ENCODE measurements at places on chromosomes 6 and 20.

- no peak for DNase-seq
These were observed 122.0 kb downstream of the GMPR start for GRCh38 chr6:16360365-16360764.

DNA sequence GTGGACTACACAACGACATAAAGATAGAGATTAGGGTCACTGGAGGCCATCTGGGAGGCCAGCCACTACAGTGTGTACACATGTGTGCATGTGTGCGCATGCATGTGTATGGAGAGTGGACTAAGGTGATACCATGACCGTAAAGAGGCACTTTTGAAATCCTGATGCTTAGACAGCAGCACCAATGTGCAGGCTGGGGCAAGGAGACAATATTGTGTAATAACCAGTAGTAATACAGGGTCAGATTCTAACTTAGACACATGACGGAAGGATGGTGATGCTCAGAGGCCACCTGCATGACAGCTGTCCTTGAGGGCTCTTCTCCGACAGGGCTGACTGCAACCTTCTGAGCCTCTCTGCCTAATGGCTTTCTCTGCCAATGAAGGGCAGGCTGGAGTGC, 25.5 kb downstream of the CST9L start:
- DNase-seq, result no peak

DNA sequence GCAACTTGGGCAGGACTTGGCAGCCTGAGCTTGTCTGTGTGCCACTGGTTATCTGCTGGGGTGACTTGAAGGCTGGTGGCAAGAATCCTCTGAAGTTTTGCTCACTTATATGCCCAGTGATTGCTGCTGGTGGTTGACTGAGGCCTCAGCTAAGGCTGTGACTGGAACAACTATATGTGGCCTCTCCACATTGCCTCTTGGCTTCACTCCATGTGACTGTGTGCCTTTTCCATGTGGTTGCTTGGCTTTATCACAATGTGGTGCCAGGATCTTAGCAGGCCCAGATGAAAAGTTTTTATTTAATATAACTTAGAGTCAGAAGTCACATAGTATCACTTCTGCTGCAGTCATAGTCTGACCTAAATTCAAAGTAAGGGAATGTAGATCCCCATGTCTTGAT, 104.5 kb downstream of the ADAT2 start:
- DNase-seq, result peak; percentile 3

- no peak for DNase-seq
These were observed 15.3 kb upstream of the NKAIN2 start for GRCh38 chr6:123788319-123788718.

DNA sequence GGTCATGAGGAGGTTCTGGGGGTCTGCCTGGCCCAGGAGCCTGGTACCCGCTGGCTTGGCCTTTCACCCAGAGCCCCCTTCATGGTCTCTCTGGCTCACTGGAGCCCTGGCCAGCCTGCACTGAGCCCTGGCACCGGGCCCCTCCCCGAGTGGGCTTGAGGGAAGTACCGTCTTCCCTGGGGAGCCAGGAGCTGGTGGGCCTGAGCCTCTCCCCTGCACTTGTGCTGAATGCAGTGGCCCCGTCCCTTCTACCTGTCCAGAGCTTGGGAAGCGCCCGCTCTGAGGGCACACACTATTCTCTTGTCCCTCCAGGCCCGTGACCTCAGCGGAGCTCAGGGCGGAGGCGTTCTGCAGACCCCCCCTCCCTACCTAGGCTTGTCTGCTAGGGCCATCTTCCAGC, 62.2 kb downstream of the TCP11 start:
- DNase-seq, result no peak

DNA sequence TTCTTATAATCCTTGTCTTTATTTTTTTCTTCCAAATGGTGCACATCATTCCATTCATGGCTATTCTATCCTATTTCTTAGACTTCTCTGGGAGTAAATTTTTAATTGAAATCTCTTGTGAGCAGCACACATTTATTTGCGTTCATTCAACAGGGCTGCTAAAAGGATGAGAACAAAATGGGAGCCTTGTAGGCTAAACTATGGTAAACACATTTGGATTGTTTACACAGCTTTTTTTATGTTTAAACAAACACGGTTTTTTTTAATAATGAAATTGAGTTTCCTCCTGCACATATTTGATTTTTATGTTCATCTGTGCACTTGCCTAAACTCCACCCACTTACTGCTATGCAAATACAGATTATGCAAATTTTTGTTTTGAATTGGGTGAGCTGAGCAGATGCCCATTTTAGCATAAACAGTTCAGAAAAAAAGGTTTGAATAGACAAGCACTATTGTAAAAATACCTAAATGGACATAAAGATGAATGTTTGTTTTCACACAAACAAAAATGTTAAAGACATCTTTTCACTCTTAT, 92.0 kb downstream of the OLIG3 start:
- no peak for DNase-seq

- DNase-seq, result no peak
These were observed 173.4 kb downstream of the PLCB1 start for GRCh38 chr20:8305449-8305978.

DNA sequence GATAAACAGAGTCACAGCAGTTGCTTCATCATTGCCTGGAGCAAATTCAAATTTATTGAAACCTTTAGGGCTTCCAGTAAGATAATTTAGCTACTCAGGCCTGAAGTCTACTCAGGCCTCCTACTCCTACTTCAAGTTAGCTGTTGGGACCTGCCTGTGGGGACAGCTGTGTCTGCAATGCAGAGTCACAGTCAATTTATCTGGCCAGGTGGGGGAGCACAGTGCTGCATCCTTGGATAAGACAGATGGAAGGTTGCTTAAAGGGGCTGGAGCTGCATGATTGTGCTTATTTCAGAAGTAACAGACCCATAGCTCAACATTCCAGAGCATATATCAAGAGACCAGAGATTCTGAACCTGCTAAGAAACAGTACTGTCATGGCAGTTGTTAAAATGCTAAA, 932.1 kb downstream of the QKI start:
- DNase-seq, result no peak

- DNase-seq, result no peak
These were observed 413.3 kb upstream of the NRSN1 start for GRCh38 chr6:23712756-23713155.

DNA sequence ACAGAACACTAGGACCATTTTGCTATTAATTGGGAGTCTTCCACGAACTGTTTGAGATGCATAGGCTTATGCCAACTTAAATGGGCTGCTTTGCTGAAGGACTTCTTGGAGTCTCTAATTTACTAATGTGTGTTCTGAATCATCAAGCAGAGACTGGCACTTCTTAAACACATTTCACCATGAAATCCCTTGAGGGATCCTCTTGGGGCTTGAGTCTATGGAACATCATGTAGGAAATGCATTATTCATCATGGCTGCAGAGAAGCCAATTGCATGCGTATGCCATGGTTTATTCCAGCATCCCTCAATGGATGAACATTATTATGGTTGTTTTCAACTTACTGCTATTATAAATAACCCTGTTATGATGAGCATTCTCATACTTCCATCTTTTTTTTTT, 73.4 kb downstream of the FGD2 start:
- no peak for DNase-seq

DNA sequence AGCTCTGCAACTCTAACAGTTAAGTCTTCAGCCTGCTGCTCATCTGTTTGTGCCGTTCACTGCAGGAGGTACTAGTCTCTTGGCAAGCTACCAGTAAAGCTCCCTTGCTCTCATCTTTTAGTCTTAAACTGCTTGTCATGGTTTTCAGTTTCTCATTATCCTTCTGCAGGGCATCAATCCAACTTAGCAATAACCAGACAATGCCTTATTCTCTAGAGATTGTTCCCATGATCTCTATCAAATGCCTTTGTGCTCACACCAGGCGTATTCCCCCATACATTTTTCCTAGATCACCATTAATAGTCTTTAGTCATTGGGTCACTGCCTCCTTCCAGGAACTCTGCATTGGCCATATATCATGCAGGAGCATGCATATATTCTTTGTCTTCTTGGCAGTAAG, 171.3 kb downstream of the GRM1 start:
- DNase-seq, result peak; percentile 81

GRCh38 chr6:135097172-135097571, 42.5 kb upstream of the HBS1L start:
- no peak for DNase-seq

GRCh38 chr6:43886717-43887339, 116.8 kb downstream of the VEGFA start:
- no peak for DNase-seq

DNA sequence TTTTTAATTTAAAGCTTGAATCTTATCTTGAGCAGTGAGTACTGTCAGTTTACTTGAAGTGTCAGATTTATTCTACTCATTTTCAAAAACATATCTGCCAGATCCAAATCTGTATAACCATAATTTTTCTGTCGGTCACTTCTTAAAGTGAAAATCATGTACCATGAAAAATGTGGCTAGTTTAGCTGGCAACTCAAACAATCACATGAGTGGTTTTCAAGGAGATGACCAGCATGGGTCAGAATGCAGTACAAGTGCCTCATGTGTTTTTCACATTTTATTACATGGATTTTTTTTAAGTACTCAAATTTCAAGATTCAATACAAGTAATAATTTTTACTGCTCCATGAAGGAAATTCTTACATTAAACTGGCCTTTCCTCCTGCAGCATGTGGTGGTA, 11.0 kb upstream of the SAMD5 start:
- DNase-seq, result no peak

DNA sequence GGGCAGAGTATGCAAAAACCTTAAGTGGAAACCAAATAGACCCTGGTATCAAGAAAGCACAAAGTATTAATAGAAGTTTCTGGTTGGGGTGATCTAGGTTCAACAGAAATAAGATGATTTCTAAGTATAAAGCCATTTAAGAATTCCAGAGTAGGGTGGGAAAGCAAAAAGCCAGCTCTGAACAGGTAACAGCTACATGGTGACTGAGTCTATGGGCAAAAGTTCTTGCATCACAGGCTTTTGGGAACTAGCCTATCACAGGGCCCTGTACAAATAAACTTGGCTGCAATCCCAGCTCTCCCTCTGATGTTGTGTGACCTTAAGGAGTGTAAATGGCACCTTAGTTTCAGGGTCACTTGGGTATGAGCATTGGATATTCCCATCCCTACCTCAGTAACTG, 5.5 kb downstream of the TCF19 start:
- DNase-seq, result no peak

DNA sequence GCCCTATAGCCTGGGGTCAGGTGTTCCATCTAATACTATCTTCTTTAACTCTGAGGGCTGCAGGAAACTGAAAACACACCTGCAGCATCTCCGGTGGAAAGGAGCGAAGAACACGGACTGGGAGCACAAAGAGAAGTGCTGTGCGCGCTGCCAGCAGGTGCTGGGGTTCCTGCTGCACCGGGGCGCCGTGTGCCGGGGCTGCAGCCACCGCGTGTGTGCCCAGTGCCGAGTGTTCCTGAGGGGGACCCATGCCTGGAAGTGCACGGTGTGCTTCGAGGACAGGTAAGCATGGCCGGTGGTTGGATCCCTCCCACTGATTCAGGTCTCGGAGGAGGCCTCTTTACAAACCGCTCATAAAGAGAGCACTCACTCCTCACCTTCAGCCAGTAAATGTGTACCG, 15.5 kb downstream of the SYTL3 start:
- DNase-seq, result no peak

DNA sequence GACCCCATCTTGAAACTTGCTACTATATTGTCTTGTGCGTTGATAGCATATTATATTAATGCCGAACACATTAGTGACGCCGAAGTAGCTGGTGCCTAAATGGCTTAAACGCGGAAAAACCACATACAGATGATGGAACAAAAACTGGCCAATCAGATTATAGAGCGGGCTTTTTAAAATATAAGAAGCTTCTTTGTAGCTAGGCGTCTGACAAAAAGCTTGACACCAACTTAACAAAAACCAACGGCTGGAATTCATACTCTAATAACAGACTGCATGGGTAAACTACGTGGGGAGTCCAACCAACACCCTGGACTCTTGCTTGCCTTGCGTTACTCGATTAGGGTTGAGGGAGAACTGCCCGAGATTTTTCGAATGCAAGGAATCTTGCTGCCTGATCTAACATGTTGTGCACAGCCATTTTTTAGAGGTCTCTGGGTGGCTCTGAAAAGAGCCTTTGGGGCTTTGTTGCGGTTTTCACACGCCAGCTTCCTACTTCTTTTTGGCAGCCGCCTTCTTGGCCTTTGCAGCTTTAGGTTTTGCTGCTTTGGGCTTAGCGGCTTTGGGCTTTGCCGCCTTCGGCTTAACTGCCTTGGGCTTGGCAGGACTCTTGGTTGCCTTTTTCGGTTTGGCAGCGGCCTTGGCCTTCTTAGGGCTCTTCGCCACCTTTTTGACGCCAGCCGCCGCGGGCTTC, 45.7 kb downstream of the OR2B2 start:
- peak; percentile 82 for DNase-seq

DNA sequence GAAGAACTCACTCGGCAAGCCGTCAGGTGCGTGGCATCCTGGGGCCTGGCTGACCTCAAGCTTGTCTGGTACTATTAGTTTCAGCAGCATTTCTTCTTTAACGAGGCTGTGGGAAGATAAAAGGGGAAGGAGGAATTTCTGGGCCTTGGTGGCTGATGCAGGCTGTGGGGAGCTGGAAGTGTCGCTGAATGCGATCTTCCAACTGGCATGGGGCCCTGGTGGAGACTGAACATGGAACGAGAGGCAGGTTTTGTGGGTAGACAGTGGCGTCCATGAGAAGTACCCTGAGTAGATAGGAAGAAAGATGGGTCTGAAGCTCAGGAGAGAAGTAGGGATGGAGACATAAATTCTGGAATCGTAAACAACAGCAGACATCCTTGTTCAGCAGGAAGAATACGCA, 23.9 kb downstream of the ERMARD start:
- DNase-seq, result no peak

- no peak for DNase-seq
These were observed 203.7 kb downstream of the TBX18 start for GRCh38 chr6:84560436-84561390.

GRCh38 chr20:62643521-62644043, 1.3 kb downstream of the SLCO4A1 start:
- DNase-seq, result peak; percentile 49

- no peak for DNase-seq
These were observed 417.7 kb upstream of the JAG1 start for GRCh38 chr20:11091511-11091910.

DNA sequence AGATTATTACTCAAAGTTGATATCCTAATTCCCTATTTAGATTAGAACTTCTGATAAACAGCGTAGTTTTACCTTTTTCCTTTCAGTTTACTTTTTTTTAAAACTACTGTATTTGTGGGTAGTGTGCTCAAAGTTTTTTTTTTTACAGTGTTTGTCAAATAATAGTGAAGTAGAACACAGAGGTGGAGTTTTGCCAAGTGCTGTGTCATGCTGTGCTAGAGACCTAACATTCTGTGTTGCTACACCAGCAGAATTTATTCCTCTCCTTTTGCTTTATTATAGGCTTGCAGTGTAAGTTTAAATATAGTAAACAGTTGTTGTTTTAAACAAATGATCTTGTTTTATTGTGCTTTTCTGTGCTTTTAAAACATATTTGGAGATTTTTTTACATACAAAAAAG, 125.4 kb downstream of the HIVEP1 start:
- peak; percentile 40 for DNase-seq

Measured in G401 (cell line).